Stimulated activated CD8-positive, alpha-beta memory T cell treated with anti-CD3 and anti-CD28 coated beads, Interleukin-4, amount 100 ng/mL, for 24 hours (primary cell): ENCODE measurements at places on chromosomes 1 and 21.

DNA sequence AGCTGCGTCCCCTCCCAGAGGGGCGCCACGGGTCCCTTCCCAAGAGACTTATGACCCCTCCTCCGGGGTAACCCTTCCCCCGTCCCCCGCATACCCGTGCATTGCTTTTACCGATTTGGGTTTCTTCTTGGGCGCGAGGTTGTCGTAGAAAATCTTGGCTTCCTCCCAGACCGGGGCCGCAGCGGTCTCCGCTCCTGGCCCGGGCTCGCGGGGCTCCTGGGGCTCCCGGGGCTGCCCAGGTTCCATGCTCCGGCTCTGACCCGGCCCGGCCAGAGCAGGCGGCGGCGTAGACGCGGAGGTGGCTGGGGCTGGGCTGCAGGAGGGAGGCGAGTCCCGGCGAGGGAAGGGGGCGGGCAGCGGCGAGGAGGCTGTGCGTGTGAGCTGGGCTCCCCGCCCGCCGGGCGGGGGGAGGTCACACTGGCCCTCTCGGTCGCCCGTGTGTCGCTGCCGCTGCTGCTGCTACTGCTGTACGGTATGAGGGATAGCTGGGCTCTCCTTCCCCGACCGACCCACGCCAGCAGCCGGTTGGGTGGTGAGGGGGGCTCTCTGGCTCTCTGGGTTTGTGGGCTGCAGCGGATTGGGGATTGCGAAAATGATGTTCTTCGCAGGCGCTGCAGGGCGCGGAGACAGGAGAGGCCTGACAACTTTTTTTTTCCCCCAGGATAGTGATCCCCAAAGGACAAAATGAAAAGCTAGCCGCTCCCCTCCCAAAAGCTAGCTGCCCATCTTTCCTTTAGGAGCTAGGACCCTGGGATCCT lies at the start of gene NT5C1A:
Gene NT5C1A, minus strand, starts transcription at position 315 of the 758 bp plus-strand sequence. Its CDS starts 69 bp downstream, at position 246.
- DNase-seq: no peak

DNA sequence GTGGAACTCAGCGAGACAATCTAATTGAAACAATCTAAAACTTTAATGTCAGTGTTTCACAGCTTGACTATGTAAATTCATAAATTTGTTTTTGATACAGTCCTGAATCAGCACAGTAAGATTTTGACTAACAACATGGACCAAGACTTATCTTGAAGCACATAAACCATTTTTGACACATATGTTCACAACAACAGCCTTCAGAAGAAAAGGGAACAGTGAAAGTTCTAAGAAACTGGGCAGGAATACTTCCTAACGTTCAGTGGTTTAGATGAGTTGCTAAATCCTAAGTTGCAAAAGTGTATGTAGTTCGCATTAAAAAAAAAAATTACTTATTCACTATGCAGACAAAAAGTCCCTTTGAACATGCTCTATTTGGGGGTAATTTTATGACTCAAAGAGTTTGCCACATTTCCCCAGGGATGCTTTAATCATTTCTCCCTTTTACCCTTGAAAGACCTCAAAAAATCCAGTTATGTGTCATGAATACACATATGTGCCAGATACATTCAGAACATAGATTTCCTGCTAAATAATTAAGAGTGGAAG lies 120.2 kb downstream of the MRPL39 start:
- no peak for DNase-seq

DNA sequence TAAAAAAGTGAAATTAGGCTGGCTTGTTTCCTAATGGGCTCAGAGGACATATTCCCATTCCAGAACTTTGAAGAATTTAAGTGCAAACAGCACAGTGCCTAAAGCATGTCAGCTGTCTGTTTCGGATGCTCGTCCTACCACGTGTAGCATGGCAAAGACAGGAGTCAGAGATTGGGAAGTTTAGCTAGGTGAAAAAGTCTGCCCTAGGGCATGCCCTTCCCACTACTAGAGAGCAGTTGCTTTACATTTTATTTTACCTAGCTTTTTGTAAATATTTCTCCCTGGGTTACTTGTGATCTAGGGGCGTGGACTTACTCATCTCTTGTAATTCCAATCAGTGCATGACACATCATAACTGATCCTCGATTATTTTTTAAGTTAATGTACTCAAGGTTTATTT lies 111.1 kb downstream of the LMO4 start:
- no peak for DNase-seq

DNA sequence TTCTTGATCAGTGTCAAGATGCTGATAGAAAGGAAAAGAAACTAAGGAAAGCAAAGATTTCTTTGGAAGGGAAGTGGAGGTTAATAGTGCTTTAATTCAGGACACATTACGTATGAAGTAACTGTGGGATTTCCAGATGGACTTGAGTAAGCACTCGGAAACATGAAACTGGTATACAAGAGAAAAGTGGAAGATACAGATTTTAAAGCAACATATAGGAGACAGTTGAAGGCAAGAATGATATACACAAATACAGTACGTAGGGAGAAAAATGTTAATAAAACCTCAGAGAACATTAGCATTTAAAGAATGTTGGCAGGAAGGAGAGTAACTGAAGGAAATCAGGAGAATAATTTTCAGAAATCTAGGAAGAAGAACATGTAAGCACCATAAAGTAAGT lies 730.9 kb upstream of the ADGRL2 start:
- no peak for DNase-seq
